NCI-H1092 (cell line): ENCODE measurements at places on chromosomes 2 and 18.

DNA sequence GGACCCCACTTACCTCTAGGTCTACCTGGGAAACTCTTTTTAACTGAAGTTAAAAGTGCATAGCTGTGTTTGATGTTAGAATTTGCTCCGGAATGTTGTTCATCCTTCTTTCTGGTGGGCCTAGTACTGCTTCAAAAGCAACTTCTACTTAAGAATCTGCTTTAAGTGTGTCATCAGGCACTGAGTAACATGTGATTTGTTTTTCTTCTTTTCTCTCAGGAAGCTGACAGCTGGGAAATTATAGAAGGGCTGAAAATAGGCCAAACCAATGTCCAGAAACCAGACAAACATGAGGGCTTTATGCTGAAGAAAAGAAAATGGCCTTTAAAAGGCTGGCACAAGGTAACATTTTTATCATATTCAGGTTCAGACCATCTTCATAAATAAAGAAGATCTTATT is 122.9 kb downstream of the PRKRA start:
- no peak for DNase-seq

DNA sequence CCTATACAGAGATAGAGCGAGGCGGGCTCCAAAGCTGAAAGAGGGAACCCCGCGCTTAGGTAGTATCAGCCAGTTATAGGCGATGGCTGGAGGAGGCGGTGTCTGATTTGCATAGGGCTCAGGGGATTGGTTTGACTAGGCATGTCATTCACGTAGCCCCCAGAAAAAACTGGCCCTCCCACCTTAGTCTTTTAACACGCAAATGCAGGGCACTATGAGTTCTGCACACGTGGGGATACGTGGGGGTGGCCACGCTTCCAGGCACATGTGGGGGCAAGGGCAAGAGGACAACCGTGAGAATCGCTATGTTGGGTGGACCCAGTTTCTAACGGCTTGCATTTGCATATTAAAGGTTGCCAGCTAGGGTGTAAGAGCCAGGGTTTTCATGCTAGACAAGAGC is 56.7 kb upstream of the MSTN start:
- no peak for DNase-seq

GRCh38 chr2:163281717-163282116 is 443.1 kb upstream of the KCNH7 start:
- DNase-seq = no peak

DNA sequence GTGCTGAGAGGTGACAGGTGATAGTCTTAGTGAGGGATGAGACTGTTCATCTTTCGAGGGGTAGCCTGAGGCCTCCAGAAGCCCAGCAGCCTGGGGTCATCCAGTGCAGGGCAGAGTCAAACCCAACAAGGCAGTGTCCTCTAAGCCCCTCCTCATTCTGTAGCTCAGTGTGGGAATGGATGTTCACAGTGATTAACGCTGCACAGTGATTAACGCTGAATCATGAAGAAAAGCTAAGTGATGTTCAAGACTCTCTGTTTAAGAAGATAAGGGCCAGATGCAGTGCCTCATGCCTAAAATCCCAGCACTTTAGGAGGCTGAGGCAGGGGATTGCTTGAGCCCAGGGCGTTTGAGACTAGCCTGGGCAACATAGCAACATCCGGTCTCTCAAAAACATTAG is 56.3 kb upstream of the LAPTM4A start:
- DNase-seq = no peak

DNA sequence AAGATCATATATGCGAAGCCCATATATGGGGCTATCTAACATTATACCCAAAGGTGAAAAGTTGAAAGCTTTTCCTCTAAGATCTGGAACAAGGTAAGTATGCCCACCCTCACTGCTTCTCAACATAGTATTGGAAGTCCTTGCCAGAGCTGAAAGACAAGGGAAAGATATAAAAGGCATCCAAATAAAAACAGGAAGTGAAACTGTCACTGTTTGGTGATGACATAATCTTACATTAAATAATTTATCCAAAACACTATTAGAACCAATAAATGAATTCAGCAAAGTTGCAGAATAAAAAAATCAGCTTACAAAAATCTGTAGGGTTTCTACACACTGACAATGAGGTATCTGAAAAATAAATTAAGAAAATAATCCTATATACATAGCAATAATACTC is 205.8 kb downstream of the INSIG2 start:
- no peak for DNase-seq

DNA sequence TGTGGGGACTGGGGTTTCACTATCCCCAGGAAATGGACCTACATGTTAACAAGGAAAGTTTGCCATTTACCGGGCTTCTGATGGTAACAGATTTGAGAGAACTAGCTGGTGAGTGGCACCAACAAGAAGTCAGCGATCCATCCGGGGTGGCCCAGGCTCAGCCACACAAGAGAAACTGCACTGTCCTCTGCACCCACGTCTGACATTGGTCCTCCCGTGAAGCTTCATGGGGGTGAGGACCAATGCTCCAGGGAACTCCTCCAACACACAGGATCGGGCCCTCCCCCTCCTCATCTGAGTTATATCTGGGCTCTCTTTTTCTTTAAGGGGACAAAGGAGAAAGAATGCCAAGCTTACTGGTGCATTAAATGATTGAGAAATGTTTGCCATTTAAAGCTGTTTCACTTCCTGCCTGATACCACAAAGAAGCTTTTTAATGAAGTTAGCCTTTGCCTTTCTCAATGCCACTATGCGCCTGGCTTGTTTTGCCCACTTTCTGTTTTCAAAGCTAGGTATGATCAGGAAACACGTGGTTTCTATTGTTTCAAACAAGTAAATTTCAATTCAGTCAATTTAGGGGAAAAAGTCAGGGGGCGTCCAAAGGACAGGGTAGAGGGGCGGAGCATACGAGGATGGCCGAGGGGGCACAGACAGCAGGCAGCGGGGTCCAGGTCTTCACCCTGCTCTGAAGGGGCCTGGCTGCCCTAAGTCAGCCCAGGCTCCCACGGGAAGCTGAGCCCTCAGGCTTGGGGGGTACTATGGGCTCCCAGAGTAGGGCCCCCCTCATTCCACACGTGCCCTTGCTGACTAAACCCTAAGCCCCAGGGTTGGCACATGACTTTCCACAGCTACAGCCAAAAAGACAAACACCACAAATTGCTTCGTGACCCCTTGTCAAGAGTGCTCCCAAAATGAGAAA is 204.0 kb upstream of the ID2 start:
- no peak for DNase-seq

- DNase-seq = no peak
Measured at GRCh38 chr2:236341067-236341466, 76.9 kb upstream of the ASB18 start.

DNA sequence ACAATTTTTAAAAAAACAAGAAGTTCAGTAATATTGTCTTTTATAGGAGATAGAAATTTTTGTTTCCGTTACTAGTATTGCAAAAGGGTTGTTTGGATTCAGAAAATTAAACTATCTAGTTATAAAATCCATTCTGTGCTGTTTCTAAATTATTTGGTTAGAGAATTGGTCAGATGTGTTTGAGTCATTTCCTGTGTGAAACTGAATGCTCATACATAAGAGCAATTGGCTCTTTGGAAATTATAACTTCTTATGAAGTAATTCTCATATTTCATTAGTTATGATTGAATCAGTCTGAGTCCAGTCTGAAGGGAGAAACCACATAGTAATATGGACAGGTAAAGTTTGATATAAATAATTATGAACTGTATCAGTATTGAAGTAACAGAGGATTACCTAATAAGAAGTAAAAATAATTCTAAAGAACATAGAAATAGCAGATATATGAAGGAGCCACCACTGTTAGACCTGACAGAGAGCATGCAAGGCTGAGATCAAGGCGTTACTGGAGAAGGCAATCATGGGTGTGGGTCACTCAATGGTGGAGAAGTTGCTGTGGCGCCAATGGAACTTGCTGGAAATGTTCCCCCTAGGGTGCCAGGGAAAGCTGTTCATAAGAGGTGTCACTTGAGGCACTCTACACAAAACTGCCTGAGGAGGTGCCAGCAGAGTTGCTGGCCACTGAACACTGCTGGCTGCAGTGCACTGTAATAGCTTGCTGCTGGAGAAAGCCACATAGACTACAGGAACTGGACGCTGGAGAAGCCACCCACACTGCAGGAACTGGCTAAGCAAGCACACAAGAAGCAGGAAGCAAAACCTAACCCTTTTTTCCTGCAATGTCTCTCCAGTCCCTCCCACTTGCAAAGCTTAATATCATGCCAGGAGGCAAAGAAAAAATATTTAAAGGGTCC is 18.0 kb upstream of the FAP start:
- DNase-seq = no peak
